Mucosa of descending colon (tissue), 3 donors: ENCODE measurements at places on chromosomes 1 and 21.

- no peak for DNase-seq
Measured at GRCh38 chr1:111882986-111883560, 106.4 kb downstream of the KCND3 start.

DNA sequence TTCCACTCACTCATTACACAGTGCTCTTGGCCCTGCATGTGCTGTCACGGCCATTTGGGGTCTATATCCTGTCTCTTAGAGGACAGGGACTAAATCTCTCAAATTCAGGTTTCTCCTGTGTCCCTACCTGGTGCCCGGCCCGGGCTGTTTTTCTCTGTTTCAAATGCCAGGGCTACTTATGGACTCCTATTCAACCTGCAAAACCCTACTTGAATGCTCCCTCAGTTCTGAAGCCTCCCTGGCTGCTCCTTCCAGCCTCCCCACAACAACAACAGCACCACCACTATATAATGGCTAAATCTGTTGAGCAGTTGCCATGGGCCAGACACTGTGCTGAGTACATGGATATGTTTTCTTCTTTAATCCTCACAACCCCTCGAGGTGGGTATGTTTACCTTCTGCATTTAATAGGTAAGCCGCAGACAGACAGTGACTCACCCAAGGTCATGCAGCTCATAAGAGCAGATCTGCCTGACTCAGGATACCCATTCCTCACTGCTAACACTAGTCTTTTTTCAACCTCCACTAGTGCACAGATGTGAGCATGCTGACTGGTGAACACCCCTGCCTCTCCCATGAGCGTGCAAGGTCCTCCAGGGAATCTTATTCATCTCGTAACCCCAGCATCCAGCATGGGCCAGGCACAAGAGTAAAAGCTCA is 29.9 kb downstream of the DHRS3 start:
- DNase-seq = no peak

GRCh38 chr1:109425391-109426280 is 612 bp downstream of the PSMA5 start:
- no peak for DNase-seq

- peak; percentile 77 for DNase-seq
Measured at GRCh38 chr1:211944733-211945500, 90.4 kb downstream of the INTS7 start.

DNA sequence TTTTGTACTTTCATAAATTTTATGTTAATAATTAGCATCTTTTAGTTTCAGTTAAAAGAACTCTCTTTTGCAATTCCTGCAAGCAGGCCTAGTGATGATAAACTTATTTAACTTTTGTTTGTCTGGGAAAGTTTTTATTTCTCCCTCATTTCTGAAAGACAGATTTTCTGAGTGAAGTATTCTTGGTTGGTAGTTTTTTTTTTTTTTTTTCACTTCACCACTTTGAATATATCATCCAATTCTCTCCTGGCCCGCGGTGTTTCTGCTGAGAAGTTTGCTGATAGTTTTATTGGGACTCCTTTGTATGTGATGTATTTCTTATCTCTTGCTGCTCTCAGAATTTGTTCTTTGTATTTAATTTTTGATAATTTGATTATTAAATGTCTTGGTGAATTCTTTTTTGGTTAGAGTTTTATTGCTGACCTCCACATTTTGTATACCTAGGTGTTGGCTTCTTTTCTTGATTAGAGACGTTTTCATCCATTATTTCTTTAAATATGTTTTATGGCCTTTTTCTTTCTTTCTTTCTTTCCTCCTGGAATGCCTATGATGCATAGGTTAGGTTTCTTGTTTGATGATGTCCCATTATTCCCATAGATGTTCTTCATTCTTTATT is 45.9 kb downstream of the BRINP2 start:
- no peak for DNase-seq

- peak; percentile 82 for DNase-seq
Measured at GRCh38 chr1:209651138-209651587, 1.1 kb downstream of the LAMB3 start.

GRCh38 chr1:30700528-30701257 is 22.7 kb downstream of the MATN1 start:
- no peak for DNase-seq

DNA sequence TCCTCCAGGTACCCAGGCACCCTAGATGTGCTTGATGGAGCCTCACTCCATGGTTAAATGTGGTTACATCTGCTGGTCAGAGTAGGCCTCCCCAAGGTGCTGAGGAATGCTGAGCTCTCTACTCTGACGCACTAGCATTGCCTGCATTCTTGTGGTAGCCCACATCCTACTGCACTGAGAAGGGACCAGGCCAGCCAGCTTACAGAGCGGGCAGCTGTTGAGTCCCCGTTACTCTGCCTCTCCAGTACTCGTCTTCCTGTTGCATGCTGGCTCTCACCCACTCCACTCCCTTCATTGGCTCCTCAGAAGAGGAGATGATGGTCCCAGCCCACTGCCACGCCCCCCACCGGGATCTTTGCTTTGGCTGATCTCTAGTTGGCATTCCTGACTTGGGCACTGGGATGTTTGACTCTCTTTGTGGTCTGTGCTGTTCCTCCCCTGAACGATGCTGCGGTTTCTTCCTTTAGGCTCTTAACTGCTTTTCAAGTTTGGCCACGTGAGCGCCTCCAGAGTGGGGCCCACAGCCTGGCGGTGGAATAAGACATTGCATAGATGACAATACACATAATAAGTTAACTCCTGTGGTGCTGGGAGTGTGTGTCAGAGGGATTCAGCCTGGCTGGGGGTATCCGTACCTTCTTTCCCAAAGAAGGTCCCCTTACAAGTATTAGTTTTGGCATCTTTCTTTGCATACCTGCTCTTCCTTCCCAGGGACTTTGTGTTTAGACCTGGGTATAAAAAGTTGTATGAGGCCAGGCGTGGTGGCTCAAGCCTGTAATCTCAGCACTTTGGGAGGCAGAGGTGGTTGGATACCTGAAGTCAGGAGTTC is 18.6 kb downstream of the AZIN2 start:
- peak; percentile 81 for DNase-seq

- peak; percentile 75 for DNase-seq
Measured at GRCh38 chr1:202811296-202812175, 782 bp downstream of the PCAT6 start.

GRCh38 chr1:211581526-211581925 is 2.6 kb upstream of the SLC30A1 start:
- DNase-seq = no peak

GRCh38 chr1:48693674-48694320 is 82.9 kb downstream of the BEND5 start:
- no peak for DNase-seq

DNA sequence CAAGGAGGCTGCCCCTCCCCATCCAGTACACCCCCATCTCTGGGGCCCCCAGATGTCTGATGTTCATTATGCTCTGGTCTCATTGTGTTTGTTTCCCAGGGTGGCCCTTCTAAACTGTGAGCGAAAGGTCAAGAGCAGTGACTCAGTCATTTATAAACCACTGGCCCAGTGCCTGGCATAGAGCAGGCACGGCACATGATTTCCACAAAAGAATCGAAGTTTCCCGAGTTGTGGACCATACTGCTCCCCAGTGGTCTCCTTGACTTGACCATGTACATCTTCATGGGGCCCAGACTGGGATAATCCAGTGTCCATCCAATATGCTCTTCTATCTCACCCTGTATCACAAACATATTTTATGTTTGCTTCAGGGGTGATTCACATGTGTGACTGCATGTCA is 153.3 kb downstream of the NR5A2 start:
- DNase-seq = peak; percentile 9

DNA sequence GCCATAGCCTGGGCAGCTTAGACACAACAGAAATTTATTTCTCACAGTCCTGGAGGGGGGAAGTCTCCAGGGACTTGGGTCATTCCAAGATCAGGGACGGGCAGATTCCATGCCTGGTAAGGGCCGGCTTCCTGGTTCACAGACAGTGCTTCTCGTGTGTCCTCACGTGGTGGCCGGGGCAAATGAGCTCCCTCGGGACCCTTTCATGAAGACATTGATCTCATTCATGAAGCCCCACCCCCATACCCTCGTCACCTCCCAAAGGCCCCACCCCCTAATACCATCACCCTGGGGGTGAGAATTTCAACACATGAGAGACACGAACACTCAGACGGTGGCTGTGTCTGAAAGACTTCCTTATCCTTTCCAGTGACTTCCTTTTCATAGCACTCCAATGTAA is 51.5 kb downstream of the ACOT7 start:
- DNase-seq = no peak

DNA sequence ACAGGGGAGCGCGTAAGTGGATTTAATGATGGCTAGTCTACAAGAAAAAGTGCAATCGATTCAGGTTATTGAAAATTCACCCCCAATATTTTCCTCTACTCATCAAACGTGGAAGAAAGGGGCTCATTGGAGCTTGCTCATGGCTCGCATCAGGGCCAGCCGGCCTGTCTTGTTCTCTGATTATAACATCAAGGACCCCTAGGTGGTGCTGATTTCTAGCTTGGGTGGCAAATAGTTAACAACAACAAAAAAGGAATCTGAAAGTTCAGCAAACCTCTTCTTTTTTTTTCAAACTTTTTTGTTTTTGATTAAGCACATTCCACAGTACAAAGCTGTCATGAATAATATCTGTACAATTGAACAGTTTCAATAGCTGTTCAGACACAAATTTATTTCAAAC is 35.8 kb upstream of the SOD1 start:
- no peak for DNase-seq

DNA sequence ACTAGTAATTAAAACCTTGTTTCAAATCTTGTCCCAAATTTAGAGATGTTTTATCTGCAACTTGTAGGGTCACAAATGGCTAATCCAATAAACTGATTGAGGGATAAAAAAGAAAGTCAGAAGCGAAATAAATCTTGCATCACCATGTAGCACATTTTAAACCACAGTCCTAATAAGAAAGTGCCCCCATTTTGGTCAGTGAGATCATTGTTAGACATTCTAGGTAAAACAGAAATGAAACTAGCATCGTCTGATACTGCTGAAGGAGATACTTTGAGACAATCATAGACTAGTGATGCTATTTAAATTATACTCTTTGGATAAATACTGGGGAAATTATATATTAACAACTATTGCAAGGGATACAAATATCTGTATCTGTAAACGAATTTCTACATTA is 247.9 kb downstream of the AMY1C start:
- no peak for DNase-seq

GRCh38 chr1:224939844-224940425 is 10.5 kb downstream of the DNAH14 start:
- DNase-seq = no peak

- no peak for DNase-seq
Measured at GRCh38 chr1:20785907-20786252, 1.2 kb downstream of the HP1BP3 start.

- DNase-seq = no peak
Measured at GRCh38 chr1:4375812-4376211, 278.6 kb upstream of the AJAP1 start.

DNA sequence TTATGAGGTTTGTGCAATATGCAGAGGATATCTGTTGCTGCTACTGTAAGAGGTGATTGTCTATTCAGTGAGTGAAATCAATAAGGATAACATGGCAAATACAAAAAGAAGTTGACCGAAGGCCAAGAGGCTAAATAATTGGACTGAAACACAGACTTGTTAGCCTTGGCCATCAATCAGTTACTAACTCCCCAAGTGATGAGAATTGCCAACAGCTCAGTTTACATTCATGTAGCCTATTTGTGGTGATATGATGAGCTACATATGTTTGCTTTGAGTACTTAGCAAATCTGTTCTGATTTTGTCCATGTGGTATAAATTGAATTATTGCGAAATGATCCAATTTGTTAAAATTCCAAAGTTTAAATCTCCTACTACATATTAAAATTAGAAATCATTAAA is 68.6 kb upstream of the VAV3 start:
- no peak for DNase-seq

DNA sequence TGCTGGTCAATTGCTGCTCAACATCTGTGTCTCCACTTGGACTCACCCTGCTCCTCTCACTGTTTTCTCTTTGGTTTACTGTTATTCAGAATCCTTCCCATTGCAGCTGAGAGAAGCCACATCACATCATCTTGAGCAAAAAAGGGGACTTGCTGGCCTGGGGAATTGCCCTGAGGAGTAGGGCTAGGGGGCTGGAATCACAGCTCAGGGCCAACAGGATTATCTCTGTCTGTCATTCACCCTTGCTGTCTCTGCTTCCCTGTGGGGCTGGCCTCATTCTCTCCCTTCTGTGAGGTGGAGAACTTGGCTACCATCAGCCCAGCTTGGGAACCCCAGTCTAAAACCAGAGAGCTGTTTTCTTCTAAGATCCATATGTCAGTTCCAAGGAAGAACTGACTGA is 140.7 kb upstream of the WNT4 start:
- DNase-seq = no peak

- no peak for DNase-seq
Measured at GRCh38 chr21:33362044-33362555, 37.3 kb downstream of the IFNAR1 start.

DNA sequence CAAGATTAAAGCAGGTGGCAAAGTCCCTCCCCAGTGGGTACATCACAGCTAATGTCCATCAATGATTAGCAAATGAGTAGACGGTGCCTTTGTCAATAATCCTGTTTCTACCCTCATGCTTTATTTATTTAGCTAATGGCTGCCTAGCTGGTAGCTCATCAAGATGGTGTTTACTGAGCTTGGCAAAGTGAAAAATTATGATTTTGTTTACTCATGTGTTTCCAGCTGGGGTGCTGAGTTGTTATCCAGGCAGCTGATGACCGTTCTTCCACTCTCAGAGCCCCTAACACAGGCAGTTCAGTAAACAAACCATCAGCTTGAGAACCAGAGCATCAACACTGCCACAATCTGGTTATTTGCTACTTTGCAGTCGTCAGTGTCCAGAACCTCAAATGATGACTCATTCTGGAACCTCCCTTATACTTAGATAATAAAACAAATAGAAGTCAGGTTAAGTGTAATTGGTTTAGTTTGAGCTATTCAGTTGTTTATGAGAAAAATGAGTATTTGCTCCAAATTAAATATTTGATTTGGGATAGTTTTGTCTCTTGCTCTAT is 163.9 kb downstream of the ST6GALNAC5 start:
- DNase-seq = no peak

DNA sequence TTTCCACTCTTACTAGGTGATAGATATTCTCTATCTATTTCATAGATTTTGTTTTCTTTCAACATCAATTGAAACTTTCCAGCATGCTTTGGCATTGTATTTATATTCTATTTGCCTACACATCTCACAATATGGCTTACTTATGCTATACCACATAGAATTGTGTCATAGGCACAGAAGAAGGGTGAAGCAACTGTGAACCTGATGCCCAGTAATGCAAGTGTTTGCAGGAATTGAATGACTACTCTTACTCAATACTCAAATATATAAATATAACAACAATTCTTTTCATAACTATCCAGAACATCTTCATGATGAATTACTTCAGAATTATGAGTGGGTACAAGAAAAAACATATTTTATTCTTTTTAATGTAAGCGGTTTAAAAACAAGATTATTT is 165.9 kb downstream of the PTBP2 start:
- no peak for DNase-seq

DNA sequence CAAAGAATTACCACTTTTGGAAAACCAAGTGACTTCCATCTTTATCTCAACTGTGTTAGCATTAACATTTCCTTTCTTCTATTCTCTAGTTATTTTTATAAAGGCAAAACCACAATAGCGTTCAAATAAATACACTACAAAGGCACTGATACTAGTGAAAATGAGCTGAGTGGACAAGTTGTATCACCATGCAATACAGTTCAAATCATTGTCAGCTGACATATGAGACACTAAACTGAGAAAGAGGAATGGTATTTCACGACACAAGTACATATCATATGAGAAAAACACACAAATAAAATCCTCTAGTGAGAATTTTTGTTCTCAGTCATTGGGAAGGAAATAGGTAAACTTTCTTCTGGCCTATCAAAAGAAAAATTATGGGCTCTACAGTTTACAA is 26.2 kb downstream of the ENAH start:
- no peak for DNase-seq

- no peak for DNase-seq
Measured at GRCh38 chr1:228176461-228177182, 11.0 kb downstream of the IBA57 start.
